NCI-H1417 (cell line): ENCODE measurements at places on chromosomes 3 and 15.
A peak's percentile ranks its signal among the peaks of the same experiment; 100 is the strongest.

GRCh38 chr15:61275901-61276300 is 46.8 kb upstream of the RORA start:
- DNase-seq: peak; percentile 66

DNA sequence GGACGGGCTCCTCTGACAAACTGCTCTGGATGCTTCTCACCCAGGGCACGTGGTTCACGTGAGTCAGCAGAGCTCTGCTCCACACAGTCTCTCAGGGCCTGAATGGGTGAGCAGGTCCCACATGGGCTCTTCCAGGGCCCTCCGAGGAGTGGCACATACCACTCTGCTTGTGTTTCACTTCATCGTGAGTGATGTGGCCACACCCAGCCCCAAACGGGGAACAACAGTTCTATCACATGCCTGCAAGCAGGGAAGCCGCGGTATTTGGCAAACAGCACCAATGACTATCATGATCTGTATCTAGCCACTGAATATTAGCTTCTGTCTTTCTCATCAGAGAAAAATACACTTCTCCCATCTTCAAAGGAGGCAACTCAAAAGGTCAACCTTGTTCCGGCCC is 352.8 kb downstream of the GABRG3 start:
- DNase-seq: no peak

- DNase-seq: peak; percentile 96
Observed at GRCh38 chr3:184565421-184566211, 4.0 kb downstream of the EPHB3 start.

GRCh38 chr3:102885289-102885688 is 450.5 kb downstream of the ZPLD1 start:
- no peak for DNase-seq

GRCh38 chr15:73325191-73325861 is 43.4 kb downstream of the HCN4 start:
- DNase-seq: no peak

GRCh38 chr3:94967196-94967595 is 904.3 kb downstream of the NSUN3 start:
- DNase-seq: no peak

DNA sequence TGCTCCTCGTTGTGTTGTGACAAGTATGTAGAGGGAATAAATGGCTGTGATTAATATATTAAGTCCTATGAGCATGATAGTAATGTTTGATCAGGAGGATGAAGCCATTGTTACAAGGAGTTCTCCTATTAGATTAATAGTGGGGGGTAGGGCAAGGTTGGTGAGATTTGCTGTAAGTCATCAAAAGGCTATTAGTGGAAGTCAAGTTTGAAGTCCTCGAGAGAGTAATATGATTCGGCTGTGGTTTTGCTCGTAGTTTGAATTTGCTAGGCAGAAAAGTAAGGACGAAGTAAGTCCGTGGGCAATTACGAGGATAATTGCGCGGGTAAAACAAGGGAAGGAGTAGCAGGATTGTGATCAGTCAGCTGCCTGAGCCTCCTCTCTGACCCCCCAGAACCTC is 26.0 kb upstream of the BUB1B start:
- DNase-seq: no peak

GRCh38 chr3:150300852-150301517 is 107.1 kb upstream of the TSC22D2 start:
- no peak for DNase-seq

DNA sequence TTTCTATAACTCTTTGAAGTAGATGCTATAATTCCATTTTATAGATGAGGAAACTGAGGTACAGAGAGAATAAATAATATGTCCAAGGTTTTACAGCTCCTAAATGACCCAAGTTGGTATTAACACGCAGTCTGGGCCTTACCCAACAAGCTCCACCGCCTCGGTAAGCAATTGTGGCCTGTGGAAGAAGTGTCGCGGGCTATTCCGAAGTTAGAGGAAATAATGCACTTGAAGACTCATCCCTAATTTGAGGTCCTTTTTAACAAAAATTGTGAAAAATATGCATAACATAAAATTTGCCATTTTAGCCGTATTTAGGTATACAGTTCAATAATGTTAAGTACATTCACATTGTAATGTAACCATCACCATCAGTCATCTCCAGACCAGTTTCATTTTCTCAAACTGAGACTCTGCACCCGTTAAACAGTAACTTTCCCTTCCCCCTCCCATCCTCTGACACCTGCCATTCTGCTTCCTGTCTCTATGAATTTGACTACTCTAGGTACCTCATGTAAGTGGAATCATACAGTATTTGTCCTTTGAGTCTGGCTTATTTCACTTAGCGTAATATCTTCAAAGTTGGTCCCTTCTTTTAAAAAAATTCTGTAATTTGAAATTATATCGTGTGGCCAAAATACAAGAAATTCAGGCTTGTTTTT is 18.2 kb downstream of the IDH3A start:
- DNase-seq: no peak

GRCh38 chr3:135970506-135971116 is 5.1 kb downstream of the PPP2R3A start:
- no peak for DNase-seq

DNA sequence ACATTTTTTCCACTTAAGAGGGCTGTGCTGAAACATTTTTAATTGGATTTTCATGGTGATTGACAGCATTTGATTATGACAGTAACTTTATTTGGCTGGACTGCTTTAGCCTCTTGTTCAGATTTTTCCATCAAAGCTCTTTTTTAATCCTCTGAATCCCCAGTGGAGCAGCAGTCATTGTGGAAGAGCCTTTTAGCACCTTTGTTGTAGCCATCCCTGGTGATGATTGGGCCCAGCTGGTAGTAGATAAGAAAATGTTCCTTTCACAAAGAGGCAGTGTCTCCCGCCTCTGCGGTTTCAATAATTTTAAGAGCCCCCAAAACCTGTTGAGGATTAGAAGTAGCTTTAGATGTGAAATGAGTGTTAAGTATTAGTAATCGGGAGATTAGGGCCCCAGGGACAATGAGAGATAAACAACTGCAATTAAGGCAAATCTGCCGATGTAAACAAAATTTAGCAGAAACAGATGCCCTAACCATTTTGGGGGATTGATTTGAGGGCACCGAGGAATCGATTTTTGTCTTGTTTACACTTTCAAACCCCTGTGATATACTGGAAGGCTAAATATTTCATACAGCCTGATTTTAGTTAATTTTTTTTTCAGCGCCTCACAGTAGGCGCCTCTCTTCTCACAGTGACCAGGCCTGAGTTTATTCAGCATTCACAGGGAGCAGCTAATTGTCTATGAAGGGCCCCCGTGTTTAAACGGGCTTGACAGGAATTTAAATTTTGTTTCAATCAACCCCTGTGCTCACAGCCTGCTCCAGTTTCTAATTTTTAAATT is 43.2 kb upstream of the SKOR1 start:
- DNase-seq: no peak

DNA sequence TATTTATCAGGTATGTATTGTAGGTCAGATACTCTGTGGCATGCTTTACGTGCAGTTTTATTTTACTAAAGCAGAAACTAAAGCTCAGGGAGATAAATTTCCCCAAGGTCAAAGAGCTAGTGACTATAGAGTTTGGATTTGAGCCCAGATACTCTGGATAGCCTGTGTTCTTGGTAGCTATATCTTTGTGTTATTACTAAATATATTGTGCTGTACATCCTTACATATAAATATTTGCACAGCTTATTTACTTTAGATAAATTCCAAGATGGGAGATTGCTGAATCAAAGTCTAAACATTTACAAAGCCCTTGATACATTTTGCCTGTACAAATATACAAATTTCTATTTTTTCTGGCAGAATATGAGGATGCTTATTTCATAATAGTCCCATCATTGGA is 660.9 kb upstream of the NAALADL2 start:
- no peak for DNase-seq

DNA sequence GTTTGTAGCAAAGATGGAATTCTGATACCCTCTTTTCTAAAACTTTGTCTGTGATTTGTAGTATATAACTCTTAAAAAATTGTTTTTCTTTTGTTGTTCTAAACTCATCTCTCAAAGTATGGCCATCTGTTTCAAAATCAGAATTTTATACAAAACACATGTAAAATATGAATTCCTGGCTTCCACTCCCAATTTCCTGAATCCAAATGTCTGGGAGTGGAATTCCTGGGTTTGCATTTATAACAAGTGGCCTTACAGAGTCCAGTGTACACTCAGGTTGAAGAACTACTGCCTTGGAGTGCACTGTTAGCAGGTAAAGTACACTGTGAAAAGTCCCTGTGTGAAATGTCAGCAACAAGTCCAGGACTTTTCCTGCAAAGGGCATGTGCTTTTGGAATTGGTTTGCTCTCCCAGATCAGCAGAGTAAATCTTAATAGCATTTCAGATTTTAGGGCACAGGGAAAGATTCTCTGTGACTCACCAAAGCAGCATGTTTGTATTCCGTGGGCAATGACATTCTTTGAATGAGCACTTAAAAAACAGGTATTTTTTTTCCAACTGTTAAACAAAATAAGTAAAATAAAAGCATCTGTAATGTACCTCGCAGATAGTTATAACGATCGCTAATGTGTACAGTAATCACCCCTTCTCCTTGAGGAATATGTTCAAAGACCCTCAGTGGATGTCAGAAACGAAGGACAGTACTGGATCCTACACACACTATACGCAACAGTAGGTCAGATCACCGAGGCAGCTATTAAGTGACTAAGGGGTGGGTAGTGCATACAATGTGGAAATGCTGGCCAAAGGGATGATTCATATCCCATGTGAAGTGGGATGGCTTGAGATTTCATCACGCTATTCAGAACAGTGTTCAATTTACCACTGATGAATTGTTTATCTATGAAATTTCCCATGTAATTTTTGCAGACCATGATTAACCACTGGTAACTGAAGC is 2.0 kb upstream of the CLDN16 start:
- no peak for DNase-seq

GRCh38 chr15:80744415-80744814 is 34.8 kb upstream of the CEMIP start:
- DNase-seq: no peak

GRCh38 chr15:49901321-49901720 is 217.7 kb downstream of the ATP8B4 start:
- no peak for DNase-seq

- DNase-seq: no peak
Observed at GRCh38 chr15:43808960-43809678, 8.7 kb downstream of the HYPK start.

- DNase-seq: no peak
Observed at GRCh38 chr3:141618938-141619337, 119.2 kb upstream of the RNF7 start.

DNA sequence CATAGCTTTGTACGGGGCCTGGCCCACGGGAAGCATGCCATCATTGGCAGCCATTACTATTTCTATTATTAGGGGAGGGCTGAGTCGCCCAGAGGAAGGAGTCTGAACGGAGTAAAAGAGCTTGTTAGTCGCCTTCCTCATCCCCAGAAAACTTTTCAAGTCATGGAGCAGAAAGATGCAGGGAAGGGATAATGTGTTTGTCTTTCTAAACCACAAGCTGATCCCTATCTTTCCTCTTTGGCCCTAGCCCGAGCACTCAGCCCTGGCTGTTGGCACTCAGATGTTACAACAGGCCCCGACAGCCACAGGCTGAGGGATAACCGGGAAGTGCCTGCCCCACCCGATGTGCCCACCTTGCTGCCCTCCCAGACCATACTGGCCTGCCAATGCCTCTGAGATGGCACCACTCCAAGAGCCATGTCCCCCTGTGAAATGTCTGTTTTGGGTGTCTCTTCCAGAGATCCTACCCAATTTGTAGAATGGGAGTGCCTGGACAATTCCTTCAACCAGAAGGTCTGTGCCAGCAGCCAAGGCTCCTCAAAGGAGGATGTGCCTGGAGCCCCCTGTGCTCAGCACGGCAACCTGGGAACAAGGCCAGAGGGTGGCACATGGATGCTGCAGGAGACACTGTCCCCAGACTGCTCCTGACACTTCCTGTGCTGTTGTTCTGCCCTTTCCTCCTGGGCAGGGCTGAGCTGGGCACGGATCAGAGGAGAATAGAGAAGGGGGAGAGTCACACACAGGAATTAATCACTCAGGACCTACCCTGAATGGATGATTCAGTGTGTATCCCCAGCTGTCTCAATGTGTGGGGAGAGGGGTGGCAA is 10.8 kb downstream of the PAK6 start:
- DNase-seq: no peak

- no peak for DNase-seq
Observed at GRCh38 chr3:45170096-45170495, 23.9 kb upstream of the CDCP1 start.

GRCh38 chr3:196624907-196625306 is 14.6 kb upstream of the NRROS start:
- DNase-seq: no peak

DNA sequence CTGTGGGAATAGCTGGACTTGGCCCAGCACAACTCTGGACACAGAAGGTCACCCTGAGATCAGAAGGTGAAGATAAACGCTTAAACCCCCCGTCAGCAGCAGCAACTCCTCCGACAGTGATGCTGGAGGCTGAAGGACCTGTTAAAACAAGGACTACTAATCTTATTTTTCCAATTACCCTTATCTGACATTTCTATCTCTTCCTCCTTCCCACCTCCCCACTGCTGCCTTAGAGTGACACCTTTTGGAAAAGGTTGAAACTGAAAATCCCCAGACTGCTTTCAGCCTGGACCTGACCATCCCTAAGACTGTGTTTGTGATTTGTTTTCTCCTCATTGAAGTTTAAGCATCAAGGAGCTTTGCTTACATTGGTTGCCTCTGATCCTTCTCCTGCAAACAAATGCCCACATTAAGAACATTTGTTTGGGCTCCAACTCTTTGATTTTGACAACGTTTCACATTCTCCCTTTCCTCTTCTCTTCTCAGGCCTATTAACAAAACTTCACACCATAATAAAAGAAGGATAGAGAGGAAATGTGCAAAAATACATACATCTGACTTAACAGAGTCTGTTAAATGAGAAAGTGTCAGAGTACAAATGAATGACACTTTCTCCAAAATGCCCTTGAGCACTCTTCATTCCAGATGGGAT is 410.6 kb upstream of the WNT5A start:
- DNase-seq: peak; percentile 60

DNA sequence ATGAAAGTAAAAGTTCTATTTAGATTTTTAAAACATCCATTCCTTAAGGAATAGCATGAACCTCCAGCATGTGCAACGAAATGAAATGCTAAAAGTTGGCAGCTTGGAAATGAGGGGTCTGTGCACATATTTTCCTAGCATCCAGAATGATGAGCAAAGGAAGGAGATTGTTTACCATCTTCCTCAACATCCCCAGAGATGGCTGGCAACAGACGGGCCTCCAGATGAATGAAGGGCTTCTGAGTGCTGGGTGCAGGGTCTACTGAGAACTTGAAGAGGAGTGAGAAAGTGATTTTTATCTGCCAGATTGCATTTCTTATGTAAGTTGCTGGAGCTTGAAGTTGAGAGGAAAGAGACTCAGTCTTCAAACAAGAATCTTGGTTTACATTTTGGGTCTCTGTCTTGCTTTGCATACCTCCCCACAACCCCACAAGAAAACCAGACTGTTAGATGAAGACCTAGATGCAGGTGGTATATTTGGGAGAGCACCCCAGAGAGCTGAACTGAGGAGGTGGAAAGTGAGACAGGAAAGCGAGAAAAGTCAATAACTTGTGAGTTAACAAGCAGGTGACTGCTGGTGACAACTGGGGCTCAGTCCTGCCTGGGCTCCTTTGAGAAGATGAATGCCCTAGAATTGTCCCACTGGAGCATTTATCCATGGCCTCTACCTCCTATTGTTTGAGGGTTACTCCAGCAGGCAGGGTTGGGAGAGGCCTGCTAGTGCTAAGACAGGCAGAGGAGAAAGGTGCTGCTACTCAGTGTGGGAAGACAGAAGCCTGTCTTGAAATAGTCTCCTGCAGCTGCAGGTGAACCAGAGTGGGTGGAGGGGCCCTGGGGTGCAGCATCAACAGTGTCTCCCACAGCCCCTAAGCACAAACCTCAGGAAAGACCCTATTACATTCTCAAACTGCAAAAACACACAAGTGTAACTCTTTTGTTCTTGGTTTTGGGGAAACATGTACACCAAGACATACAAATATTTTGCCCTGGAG is 10.5 kb upstream of the CCK start:
- DNase-seq: no peak

GRCh38 chr3:38519651-38520050 is 23.5 kb downstream of the EXOG start:
- no peak for DNase-seq
